ENCODE measurements at places on chromosomes 7 and 10.

DNA sequence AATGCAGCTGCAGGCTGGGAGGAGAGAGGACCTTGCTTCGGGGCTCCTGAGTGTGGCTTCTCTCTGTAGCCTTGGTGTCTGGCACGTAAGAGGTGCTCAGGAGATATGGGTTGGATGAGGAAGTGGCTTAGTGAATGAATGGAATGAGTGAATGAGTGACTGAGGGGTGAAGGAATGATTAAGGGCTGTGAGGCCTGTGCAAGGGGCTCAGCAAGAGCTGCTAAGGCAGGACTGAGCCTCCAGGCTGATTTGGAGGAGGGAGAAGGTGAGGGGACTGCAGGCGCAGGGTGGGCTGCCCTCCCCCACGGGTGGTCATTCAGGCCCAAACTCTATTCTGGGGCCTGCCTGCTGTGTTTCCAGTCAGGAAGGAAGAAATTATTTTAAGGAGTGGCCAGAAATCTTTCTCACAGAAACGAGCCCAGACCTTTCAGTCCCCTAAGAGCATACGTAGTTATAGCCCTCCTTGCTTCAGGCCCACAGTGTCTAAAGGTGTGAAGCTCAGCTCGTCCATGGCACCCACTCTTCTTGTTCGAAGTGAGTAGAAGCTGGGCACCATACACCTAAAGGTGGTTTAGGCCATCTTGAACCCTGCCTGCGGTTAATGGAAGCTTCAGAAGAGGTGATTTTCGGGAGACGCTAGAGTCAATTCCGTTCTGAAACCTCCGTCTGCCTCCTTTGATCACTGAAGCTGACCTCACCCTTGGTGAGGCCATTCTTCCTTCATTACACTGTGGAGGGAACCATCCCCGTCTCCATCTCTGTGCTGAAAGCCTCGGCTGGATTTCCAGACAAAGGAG is 49.5 kb upstream of the SAMD8 start:
- no peak for DNase-seq

- DNase-seq: no peak
Observed at GRCh38 chr7:18684916-18685315, 189.4 kb downstream of the HDAC9 start.

DNA sequence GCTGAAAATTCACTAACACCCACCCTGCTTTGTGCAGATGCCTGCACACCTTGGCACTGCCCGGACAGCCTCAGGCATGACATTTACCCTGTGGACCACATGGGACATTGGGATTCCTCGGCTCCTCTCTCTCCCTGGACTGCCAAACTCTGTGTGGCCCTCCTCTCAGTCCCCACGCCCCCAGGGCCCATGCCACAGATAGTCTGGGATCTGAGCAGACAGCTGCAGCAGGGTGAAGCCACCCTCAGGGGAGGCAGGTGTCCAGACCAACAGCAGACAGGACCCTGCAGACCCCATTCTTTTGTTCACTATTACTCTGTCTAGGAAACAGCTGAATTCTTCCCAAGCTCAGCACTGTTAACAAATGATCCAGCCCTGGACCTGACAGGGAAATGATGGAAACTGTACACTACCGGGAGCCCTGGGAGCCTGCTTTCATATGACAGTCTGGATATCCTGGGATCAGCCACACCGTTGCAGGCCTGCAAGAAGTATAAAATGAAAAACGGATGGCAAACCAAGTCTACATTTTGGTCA is 83.4 kb downstream of the VOPP1 start:
- no peak for DNase-seq

DNA sequence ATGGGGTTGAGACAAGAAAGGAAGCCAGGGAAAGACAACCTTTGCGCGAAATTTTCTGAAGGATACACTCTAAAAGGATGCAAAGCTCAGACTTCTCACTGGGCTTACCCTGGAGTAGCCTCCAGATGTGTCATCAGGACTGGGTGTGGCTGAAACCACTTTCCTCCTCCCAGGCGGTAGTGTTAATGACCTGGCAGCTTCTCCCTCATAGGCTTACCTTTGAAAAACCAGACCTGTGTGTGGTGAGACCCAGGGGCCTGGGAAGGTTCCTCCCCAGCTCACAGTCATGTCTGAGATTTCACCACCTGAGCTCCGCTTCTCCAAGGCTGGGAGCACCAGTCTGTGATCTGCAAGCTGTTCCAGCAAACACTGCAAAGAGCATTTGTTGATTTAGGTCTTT is 93.7 kb downstream of the EPC1 start:
- no peak for DNase-seq

- peak; percentile 78 for DNase-seq
Observed at GRCh38 chr7:29564496-29565223, 1.0 kb downstream of the PRR15 start.

DNA sequence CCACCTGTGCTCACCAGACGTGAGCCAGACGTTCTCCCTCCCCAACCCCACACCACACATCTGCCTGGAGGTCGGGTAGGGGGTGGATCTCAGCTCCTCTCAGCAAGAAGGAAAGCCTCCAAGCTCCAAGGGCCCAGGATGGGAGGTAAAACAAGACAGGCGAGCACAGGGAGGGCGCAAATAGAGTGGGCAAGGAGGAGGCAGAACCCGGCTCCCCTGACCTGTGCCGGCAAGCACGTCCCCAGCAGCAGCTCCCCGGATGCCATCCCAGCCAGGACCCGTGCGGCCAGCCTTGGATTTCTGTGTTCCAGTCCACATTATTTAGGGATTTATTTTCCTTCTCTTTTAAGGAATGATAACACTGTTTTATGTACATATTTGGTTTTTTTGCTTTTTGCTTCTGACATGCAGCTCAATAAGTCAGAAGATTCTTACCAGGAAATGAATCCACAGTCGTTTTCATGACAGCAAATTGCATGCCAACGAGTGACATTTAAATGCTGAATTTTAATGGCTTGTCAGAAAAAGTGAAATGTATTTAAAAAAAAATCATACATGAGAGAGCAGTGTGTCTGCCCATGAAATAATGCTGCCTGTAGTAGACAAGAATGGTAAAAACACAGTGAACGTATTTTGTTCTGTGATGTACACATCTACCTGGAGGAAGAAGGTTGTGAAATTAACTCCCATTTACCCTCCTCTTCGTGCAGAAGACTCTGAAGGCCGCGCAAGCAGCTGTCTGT is 276.5 kb downstream of the PTPRN2 start:
- no peak for DNase-seq

DNA sequence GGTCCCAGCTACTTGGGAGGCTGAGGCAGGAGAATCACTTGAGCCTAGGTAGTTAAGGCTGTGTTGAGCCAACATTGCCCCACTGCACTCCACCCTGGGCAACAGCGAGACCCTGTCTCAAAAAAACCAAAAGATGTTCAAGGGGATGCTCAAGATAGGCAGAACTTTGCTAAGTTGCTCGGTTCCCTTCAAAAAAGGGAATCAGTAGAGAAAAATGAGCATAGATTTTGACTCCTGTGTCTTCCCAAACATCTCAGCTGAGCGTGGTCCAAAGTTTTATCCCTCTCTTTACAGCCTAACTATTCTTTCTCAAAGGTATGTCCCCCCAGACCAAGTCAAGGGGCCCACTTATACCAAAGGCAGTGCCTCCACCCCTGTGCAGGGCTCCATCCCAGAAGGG is 14.0 kb downstream of the AGFG2 start:
- no peak for DNase-seq

Measured in cardiac muscle cell (in vitro differentiated cells and primary cell).